ENCODE measurements at places on chromosomes 12 and 14. TPM values are rescaled to one million over a fixed set of nuclear protein-coding genes. Genes with fewer than 3 reads are reported as not detected.

DNA sequence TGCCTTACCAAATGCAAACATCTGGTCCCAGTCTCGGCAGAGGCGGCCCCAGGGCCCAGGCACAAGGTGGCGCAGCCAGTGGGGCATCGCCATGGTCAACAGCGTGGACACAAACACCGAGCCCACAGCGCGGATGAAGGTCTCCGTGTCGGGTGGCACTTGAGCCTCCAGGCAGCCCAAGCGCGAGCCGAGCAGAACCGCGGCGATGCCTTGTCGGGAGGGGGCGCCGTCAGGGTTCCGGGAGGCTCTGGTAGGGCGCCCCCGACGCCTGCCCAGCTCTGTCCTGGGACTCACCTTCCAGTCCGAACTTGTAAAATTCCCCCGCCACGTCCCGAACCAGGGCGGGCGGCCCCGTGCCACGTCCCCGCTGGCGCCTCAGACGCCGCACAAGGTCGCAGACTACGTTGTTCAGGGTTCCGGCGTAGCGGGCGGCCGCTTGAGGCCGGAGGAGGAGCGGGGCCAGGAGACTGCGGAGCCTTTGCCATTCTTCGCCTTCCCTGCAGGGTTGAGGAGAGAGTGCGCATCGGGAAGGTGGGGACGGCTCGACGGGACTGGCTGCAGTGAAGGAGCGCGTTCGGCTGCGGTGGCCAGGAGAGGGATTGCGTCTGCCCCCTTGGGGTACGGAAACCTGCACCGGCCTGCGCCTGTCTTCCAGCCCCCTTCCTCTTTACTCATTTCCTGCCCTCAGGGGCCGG is 1.7 kb downstream of the CYP27B1 start:
- DNase-seq, result no peak

GRCh38 chr12:32126720-32127119 is 20.1 kb downstream of the BICD1 start:
- no peak for DNase-seq

DNA sequence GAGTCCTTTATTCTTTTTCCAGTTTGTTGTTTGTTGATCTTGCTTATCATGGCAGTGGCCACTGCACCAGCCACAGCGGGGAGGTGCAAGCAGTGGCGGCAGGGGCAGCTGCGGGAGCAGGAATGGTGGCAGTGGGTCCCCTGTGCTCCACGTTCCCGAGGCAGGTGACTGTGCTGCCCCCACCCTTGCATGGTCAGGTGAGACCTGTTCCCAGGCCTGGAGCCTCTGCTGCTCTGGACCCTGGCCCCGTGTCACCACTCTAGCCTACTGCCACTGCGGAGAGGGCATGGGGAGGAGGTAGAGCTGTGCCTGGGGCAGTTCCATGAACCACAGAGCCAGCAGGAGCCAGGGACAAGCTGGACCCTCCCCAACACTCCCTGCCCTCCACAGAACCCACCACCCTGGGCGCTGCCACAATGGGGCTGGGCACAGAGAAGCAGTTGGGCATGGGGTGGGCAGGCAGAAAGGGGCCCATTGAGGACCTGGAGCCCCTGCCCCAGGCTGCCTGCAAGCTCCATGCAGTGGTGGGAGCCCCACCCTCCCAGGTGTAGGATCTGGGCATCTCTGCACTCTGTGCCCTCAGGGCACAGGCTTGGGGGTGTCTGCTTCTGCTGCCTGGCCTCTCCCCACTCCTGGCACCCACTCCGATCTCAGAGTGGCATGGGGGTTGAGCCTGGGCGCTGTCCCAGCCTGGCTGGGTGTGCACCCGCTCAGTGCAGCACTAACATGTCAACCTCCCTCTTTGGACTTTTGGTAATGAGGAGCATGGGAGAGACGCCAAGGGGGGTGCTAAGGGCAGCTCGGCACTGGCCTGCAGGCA is 23.1 kb upstream of the WDR20 start:
- no peak for DNase-seq

DNA sequence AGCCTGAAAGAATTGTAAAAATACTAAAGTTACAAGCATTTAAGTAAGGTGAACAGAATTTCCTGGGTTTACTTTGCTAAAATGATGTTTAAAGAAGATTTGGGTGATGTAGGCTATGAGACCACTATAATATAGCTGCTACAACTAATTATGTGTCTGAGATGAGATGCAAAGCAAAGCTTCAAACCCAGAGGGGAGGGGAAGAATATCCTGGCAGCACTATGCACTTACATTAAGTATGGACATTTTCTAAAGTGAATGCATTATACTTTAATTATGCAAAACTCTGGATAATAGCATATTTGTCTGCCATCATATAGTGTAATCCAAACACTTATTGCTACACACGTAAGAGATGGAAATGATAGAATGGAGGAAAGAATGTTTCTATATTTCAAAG is 1003.7 kb downstream of the GALC start:
- DNase-seq, result no peak

DNA sequence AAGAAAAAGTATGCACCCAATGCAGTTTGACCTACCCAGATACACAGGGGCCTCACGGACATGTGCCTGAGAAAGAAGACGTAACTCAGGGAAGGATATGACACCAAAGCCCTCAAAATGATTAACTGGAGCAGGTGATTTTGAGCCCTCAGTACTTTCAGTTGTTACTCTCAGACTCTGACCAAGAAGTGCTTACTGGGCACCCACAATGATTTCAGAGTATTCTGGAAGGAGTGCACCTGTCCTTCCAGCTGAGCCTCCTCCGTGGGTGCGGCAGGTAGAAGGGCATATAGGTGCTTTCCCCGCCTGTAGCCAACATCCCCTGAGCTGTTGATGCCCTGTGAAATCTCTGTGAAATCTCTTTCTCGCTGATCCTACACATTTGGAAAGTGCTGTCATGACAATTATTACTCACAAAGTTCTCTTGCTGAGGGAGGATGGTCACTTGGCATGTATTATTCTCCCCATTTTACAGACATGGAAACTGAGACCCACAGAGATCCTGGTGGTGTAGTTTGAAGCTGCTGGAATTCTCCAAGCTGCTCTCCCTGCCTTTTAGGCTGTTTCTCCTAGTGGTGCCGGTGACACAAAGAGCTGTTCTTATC is 154.3 kb upstream of the CCND2 start:
- no peak for DNase-seq

PRB3 gene
- not detected for total RNA-seq

IQSEC3 gene
- total RNA-seq, result 4.0 TPM

APOF gene
- not detected for total RNA-seq
